ENCODE measurements at places on chromosomes 5 and 9. TPM values are rescaled to one million over a fixed set of nuclear protein-coding genes. Genes with fewer than 3 reads are reported as not detected.

Gene SPATA31A3
- total RNA-seq: not detected

DNA sequence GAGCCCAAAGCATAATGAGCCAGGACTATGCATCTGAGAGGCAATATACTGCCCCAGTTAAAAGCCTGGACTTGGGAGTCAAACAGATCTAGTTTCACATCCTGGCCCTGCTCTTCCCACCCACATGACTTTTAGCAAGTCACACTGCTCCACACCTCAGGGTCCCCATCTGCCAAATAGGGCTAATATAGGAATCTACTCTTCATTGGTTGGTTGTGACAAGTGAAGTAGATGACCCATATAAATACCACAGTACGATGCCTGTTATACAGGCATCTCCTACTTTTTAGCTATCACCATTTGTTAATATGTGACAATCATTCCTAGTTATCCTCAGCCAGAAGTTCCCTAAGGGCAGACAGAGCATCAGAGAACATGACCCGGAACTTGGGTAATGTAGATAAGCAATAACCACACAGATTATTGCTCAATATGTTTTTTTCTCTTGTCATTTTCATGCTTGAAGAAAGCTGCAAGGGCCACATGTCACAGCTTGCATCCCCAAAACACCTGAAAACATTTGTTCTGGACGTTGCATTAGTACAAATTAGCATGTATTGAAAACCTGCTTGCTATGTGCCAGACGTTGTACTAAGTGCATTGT, 20.4 kb downstream of the ADAM19 start:
- peak; percentile 44 for DNase-seq

GRCh38 chr5:171907725-171908343, 98.6 kb downstream of the FBXW11 start:
- peak; percentile 57 for DNase-seq

DNA sequence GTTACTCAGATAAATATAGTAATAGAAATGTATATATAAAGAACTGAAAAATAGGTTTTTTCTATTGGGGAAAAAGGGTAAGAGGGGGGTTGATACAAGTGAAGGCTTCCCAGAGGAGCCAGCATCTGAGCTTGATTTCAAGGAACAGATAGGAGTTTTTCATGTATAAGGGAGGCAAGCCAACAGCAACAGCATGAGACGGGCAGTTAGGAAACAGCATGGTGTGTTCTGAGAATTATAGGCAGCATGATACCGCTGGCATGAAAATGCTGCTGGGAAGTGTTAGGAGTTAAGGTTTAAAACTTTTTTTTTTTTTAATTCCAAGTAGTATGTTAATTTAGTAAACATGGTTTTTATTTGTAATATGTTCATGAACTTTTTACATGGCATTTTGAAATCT, 9.7 kb downstream of the CDC37L1 start:
- DNase-seq: no peak

Gene ADRB2
- 0.26 TPM for total RNA-seq

DNA sequence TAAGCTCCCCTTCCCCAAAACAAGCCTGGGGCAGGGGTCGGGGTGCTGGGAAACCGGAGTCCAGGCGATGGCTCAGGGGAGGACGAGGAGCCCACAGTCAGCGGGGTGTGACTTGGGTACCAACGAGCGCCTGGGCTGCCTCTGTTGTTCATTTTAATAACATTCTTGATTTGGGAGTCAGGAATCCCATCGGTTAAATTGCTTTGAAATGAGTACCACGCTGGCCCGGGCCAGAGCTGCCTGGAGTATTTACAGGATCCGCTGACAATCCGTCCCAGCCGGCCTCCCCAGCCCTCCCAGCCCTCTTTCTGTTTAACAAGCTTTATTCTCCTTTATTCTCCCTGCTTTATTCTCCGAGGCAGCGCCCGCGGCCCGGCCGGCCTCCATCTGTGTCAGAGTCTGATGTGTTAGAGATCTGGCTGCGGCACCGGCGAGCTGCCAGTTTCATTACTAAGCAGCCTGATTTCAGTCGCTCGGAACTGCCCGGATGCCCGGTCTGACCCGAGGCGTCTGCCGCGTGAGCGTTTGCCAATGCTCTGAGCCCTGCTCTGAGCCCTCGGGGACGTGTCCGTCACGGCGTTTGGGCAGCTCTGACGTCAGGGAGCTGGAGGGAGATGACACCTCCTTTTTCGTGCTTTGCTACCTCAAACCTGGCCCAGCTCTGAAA, 16.5 kb upstream of the QRFP start:
- peak; percentile 86 for DNase-seq

DNA sequence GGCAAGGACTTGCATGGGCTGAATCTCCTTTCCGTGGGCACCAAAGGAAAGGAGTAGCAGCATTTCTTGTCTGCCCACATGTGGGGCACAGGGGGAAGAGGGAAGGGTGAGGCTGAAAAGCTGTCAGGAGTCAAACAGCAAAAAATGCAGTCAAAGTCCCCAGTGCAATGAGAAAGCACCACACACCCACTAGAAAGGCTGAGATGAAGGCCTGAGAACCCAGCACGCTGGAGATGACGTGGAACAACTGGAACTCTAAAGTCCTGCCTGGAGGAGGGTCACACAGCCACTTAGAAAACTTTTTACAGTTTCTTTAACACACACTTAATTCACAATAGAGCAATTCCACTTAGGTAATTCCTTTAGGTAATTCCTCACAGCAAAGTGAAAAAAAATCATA, 94.6 kb upstream of the IGFBPL1 start:
- no peak for DNase-seq
